CD4-positive, alpha-beta T cell treated with Interleukin-6 at 100 ng/mL for 8 hours (primary cell): ENCODE measurements at places on chromosomes 3 and 15.

GRCh38 chr3:37920156-37920699 is 58.5 kb downstream of the CTDSPL start:
- no peak for DNase-seq

- DNase-seq = no peak
Measured at GRCh38 chr3:157294953-157295352, 135.0 kb upstream of the CCNL1 start.

DNA sequence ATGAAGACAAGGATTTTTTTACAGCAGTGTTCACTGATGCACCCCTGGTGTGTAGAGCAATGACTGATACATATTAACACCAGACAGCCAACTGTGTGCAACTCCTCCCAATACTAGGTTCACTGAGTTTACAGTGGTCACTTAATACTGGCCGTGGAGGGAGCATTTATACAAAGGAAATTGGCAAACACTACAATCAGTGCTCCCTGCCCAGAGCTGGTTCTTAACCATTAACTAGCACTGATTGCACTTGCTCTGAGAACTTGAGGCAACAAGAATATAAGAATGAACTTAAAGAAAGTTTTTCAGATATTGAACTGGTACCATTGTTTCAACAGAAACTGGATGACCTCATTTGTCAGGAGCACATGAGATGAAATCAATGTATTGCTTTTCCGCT is 110.6 kb downstream of the MAGI1 start:
- DNase-seq = no peak

GRCh38 chr15:92023965-92024364 is 170.5 kb downstream of the SLCO3A1 start:
- no peak for DNase-seq

DNA sequence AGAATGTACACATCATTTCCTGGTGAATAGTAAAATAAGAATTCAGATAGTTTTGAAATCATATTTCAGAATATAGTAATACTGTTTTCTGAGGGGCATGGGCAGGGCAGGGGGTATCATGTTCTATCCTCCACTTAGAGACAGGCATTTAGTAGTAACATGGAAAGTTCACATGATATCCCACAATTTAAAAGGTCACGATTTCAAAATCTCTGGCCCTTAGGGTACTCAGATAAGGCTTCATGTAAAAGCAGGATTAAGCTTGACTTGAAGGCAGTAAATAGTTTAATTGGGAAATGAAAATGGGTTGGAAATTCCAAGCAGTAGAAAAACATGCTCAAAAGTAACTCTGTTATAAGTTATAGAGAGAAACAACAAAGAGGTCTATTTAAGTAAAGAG is 353.2 kb upstream of the AGTR1 start:
- DNase-seq = no peak

DNA sequence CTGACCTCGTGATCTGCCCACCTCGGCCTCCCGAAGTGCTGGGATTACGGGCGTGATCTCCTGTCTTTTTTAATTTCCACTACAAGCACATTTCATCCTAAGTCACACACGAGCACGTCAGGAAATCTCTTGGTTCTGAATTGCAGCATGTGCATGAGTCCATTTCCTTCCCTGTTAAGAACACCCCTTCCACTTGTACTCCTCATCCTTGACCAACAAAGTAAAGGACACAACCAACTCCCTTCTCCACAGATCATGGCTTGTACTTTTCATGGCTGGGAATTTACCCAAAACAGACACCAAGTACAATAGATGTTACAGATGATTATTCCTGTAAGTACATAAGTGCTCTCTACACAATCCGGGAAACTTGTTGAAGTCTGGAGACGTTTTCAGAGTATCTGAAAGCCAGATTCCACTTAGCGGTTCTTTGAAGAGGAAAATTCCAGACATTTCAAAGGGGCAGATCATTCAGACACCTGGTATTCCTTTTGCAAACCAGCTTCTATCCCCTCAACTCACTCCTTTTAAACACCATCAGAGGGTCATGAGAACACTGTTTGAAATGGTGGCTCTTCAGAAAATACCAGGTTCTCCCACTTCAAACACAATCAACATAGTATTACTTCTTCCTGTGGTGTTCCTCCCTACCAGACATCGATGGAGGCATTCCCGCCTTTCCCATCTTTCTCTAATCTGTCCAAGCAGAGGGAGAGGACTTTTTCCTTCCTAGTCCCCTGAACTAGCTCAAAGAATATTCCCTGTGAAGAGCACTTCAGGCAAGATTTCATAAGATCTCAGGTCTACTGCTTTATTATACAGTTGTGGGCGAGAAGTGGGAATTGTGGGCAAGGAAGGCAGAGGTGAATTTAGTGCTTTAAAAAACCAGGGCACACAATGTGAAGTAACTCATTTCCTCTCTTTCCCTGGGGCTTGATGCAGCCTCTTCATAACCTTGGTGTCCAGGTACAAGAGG is 80.1 kb upstream of the TSC22D2 start:
- DNase-seq = no peak

- no peak for DNase-seq
Measured at GRCh38 chr3:18431266-18431665, 6.1 kb upstream of the SATB1 start.

DNA sequence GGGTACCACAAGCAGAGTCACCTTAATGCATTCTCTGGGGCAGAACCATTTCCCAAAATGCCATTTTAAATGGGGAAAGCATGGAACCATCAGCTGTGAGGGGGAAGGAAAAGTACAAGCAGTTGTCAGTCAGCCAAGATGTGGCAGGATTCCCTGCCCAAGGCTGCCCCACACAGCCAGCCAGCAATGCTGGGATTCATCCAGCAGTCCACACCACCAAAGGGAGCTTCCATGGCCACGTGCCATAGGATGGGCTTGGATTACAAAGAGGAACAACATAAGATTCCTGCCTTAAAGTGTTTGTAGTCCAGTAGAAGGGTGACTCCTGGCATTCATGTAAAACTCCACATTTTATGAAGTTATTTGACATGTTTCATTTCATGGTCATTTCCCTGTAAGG is 233.3 kb downstream of the SHOX2 start:
- no peak for DNase-seq

DNA sequence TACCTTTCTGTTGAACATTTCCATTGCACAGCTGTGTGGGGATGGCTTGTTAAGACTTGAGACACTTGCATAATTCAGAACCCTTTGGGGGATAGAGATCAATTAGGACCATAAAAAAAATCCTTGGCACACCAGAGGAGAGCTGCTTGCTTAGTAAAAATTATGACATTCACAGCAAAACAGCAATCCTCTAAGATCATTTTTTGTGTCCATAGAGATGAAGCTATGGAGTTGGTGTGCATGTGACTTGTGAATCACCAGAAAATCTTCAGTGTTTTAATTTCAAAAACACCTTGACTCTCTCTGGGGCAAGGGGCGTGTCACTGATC is 7.7 kb downstream of the COL8A1 start:
- no peak for DNase-seq

DNA sequence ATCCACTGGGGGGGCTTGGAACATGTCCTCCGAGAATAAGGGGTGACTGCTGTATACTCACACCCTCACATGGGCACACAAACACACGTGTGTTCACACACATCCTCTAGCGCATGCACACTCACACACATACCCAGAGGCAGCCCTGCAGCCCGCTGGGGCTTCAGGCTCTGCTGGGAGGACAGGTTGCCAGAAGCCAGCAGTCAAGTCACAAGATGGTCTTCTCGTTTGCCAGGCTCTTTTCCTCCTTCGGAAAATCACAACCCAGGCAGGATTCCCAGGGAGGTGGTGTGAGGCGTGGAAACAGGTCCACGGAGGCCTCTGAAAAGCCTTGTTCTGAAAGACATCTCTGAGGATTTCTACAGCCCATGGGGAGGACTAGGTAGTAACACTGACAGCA is 26.8 kb downstream of the MEGF11 start:
- no peak for DNase-seq

- no peak for DNase-seq
Measured at GRCh38 chr3:166388321-166388720, 551.1 kb upstream of the BCHE start.

GRCh38 chr3:55780913-55781312 is 293.8 kb upstream of the WNT5A start:
- no peak for DNase-seq

- no peak for DNase-seq
Measured at GRCh38 chr3:121885386-121885785, 8.8 kb upstream of the SLC15A2 start.

DNA sequence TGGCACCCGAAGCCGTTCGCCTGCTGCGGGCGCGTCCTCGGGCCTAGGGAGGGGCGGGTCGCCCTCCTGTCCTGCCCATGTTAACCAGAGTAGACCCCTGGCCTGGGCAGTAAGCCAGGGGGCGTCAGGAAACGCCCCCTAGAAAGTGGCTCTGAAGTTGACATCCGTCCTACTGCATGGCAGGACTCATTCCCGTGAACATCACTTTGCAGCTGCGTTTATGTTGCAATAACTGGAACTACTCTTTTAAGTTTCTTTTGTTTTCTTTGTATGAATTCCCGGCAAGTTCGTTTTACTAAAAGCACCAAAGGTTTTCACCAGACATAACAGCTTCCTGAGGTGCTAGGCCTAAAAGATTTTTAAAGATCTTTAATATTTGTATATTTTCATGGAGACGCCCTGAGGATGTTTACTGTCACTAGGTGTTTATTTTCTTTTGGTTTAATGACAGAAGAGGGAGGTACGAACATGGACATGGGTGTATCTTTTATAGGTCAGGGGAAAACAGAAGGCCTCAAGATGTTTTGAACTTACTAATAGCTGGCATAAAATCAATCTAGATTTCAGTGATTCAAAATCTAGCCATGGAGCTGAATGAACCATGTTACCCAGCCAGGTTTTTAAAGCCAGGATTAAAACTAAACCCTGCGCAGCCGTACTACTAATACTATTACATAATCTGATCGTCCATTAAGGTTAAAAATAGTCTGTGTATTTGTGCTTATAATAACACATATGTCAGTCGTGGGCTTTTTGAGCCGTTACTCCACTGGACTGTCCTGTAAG is 1.0 kb downstream of the C15orf61 start:
- no peak for DNase-seq

GRCh38 chr15:68957696-68958095 is 27.4 kb downstream of the SPESP1 start:
- DNase-seq = no peak

- no peak for DNase-seq
Measured at GRCh38 chr3:107600780-107601179, 78.0 kb downstream of the BBX start.

DNA sequence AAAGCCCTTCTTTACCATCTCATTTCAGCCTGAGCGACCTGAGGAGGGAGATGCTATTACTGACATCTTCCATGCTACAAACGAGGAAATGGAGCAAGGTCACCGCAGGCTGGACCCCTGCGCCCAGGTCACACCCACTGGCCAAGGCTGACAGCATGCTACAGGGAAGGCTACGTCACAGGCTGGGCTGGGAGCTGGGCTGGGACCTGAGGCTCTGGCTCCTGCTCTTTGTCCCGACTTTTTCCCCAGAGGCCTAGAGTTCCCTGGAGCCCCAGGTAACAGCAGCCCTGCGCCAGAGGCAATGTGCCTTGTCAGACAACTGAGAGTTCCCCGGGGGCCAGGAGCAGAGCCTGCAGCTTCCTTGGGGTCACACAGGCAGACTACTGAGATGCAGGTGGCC is 87.2 kb downstream of the IQSEC1 start:
- no peak for DNase-seq

DNA sequence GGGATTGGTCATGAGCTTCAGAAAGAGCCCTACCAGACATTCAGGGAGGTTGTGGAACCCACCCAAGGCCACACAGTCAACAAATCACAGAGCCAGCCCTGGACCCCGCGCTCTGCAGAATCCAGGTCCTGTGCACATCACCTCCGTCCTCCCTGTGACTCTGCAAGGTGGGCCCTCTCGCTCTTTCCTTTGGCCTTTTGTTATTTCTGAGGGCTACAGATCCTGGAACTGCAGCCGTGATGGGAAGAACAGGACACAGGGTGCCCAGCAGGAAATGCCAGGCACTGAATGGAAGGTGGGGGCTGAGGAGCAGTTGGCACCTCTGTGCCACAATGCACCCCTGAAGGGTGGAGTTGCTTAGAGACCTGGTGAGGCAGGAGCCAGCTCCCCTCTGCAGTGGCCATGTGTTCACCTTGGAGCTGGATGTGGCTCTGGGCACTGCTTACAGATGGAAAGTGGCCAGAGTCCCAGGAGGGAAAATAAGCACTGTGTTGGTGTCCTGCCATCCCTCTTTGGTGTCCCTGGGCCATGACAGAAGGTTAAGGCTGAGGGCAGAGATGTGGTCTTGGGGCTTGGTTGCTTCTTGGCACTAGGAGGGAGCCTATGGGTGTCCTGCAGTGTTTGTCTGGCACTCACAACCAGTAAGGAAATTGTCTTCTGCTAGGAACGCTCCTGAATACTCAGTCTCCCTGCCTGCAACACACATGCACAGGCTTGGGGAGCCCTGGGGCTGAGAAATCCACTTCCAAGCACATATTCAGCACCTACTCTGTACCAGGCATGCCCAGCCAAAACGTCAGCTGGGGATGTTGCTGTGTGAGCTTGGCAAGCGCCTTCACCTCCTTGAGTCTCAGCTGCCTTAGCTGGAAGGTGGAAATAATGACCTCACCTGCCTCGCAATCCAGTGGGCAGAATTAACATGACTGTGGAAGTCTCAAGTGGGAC is 98.0 kb upstream of the SLC6A6 start:
- no peak for DNase-seq

- DNase-seq = no peak
Measured at GRCh38 chr3:113873814-113874526, 35.4 kb downstream of the GRAMD1C start.

DNA sequence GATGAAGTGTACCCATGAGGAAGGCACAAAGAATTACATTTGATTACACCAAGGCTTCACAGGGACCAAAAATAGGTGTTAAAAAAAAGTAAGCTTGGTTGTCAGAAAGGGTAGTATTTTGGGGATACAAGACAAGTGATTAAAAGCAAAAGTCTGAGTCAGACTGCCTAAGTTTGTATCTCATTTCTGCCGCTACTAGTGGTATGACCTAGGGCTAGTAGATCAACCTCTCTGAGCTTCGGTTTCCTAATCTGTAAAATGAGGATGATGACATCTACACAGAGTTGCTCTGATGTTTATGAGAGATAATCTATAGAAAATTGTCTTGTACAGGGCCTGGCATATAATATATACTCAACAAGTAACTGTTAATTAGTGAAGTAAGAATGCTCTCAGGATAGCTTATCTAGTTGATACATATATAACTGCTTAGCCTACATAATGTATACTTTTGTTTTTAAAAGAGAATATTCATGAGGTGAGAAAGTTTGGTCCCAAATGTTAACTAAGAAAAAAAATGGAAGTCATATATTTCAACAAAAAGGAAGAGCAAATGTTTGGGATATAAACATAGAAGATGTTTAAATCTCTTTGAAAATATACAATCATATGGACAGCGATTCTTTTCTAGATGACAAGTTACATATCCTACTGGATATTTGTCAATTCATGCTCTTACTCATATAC is 163.0 kb upstream of the SLC2A2 start:
- DNase-seq = no peak
